ENCODE measurements at places on chromosomes 5 and 9. TPM values are rescaled to one million over a fixed set of nuclear protein-coding genes. Genes with fewer than 3 reads are reported as not detected.

DNA sequence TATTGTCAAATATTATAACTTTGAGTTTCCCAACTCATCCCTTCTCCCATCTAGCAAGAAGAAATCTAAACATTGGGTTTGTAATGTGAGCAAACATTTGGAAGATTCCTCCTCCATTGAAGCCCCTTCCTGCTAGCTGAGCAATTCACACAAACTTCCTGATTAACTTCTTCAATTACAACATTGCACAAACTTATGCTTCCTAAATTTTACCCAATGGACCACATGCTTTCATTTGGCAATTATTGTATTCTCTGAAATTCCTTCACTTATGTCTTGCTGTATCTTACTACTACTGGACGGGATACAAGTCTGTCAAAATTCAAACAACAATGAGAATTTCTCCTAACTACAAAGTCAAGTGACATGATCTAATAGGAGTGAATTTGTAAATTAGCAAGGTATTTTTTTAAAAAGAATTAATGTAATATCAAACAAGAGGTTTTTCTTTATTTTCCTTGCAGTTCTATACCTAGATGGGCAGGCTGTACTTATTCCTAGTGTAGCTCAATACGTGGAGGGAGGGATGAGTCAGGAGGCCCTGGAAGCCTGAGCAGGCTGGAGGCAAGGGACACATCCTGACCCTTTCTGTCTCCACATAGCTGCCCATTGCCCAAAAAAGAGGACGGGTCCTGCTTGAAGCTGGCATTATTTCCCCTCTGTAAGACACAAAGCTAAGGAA is 11.8 kb upstream of the IFNW1 start:
- no peak for DNase-seq
- no peaks in the 10 kb centered on the region for H3K27me3 ChIP-seq
- H3K4me3 ChIP-seq: no peak overlapping the region
- H3K4me1 ChIP-seq: no peaks in the 10 kb centered on the region
- H3K27ac ChIP-seq: no peak overlapping the region
- H3K36me3 ChIP-seq: no peaks in the 10 kb centered on the region

MOB3B gene
- total RNA-seq: 20.7 TPM

DNA sequence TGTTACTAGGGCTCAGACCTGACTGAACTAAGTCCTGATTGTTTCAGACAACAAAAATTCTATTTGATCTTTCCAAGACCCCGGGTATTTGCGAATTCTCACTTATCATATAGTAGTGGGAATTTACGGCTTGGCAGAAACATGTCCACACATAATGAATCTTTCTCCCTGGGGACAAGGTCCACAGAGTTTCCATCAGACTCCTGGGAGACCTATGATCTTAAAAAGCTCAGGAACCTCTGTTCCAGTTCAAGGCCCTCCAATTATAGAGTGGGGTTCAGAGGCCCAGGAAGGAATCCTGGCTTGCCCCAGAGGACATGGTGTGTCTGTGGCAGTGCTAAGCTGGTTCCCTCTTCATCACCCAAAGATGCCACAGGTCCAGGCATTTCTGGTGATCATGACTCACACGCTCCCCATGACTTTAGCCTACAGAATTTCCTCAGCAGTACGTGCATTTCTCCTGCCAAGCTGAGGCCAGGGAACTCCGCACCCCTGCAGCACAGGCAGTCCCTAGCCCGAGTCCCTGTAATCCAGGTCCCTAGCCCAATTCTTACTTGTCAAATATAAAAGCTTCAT is 12.6 kb downstream of the RAPGEF1 start:
- peak; percentile 56 for DNase-seq
- H3K4me1 ChIP-seq: peaks cover 85% of the 10 kb centered on the region
- H3K36me3 ChIP-seq: no peaks in the 10 kb centered on the region
- H3K27me3 ChIP-seq: no peaks in the 10 kb centered on the region
- H3K27ac ChIP-seq: peak overlapping the region; percentile 58

DNA sequence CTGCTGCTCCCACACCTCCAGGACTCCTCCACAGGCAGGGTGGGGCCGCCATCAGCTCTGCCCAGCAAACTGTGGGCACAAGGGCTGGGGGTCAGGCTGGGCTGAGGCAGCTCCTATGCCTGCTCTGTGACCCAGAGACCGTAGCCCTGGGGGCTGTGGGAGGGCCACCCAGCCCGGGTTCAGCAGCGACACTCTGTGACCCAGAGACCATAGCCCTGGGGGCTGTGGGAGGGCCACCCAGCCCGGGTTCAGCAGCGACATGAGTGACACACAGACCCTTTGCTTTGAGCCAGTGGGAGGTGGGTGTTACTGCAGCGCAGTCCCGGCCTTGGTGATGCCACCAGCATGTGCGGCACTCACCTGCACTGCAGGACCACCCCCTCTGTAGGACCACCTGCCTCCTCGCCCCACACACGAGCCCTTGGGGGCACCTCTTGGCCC is 118.9 kb upstream of the LPCAT1 start:
- peaks cover 6% of the 10 kb centered on the region for H3K4me1 ChIP-seq
- no peak overlapping the region for H3K4me3 ChIP-seq
- DNase-seq: no peak

- no peaks in the 10 kb centered on the region for H3K36me3 ChIP-seq
- H3K4me3 ChIP-seq: no peak overlapping the region
- no peaks in the 10 kb centered on the region for H3K4me1 ChIP-seq
- peak; percentile 8 for DNase-seq
- no peaks in the 10 kb centered on the region for H3K27me3 ChIP-seq
Observed at GRCh38 chr9:102461156-102461819, 533.8 kb upstream of the CYLC2 start.

MEF2C gene
- total RNA-seq: 20.5 TPM

GRCh38 chr9:112854657-112855056 is 36.0 kb downstream of the SLC46A2 start:
- peaks cover 9% of the 10 kb centered on the region for H3K4me1 ChIP-seq
- H3K27me3 ChIP-seq: no peaks in the 10 kb centered on the region
- peak overlapping the region; percentile 11 for H3K27ac ChIP-seq
- H3K4me3 ChIP-seq: no peak overlapping the region
- no peak for DNase-seq

GRCh38 chr9:4465910-4466309 is 24.4 kb upstream of the SLC1A1 start:
- no peaks in the 10 kb centered on the region for H3K36me3 ChIP-seq
- no peak overlapping the region for H3K4me3 ChIP-seq
- H3K27me3 ChIP-seq: no peaks in the 10 kb centered on the region
- no peaks in the 10 kb centered on the region for H3K4me1 ChIP-seq

TOPORS gene
- 25.1 TPM for total RNA-seq

GRCh38 chr9:126546036-126546435 is 67.7 kb upstream of the LMX1B start:
- no peak overlapping the region for H3K4me3 ChIP-seq
- no peak overlapping the region for H3K27ac ChIP-seq
- no peak for DNase-seq

DNA sequence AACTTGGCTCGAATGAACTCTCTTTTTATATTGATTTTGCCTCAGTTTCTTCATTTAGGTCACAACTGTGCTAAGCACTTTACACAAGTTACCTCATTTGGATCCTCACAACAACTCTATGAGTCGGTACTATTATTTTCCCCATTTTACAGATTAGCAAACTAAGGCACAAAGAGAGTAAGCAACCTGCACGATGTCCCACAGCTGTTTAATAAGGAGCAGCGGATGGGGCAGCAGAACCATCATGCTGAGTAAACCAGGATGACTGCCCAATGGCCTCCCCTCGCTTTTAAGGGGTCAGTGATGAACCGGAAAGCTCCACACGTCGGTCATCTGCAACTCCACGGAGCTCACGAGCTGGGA is 607 bp downstream of the PRELID2 start:
- H3K27ac ChIP-seq: peak overlapping the region; percentile 62
- no peak for DNase-seq
- H3K27me3 ChIP-seq: no peaks in the 10 kb centered on the region
- no peaks in the 10 kb centered on the region for H3K36me3 ChIP-seq
- H3K4me1 ChIP-seq: peaks cover 33% of the 10 kb centered on the region

DNA sequence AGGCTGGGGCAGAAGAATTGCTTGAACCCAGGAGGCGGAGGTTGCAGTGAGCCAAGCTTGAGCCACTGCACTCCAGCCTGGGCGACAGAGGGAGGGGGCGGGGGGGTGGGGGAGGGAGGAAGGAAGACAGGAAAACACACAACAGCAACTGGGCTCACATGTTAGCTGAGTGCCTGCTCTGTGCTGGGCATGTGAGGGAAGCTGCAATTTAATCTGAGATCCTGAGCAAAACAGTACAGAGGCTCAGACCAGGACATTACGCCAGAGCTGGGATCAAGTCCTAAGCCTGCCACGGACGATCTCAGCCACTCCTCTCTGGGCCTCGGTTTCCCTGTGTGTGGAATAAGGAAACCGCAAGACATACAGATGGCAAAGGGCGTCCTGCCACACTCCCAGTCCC is 119.1 kb downstream of the VAV2 start:
- peaks cover 28% of the 10 kb centered on the region for H3K4me1 ChIP-seq
- H3K4me3 ChIP-seq: no peak overlapping the region
- no peak for DNase-seq
- no peak overlapping the region for H3K27ac ChIP-seq
- no peaks in the 10 kb centered on the region for H3K27me3 ChIP-seq

DNA sequence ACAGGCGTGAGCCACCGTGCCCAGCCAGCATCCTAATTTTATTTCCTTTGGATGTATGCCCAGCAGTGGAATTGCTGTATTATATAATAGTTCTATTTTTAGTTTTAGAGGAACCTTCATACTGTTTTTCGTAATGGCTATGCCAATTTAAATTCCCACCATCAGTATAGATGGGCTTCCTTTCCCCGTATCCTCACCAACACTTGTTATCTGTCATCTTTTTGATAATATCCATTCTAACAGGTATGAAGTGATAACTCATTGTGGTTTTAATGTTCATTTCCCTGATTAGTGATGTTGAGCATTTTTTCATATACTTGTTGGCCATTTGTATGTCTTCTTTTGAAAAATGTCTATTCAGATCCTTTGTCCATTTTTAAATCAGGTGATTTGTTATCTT is 13.0 kb downstream of the F2R start:
- H3K4me1 ChIP-seq: no peaks in the 10 kb centered on the region
- no peak overlapping the region for H3K4me3 ChIP-seq
- H3K27ac ChIP-seq: no peak overlapping the region
- no peaks in the 10 kb centered on the region for H3K36me3 ChIP-seq
- H3K27me3 ChIP-seq: no peaks in the 10 kb centered on the region

DNA sequence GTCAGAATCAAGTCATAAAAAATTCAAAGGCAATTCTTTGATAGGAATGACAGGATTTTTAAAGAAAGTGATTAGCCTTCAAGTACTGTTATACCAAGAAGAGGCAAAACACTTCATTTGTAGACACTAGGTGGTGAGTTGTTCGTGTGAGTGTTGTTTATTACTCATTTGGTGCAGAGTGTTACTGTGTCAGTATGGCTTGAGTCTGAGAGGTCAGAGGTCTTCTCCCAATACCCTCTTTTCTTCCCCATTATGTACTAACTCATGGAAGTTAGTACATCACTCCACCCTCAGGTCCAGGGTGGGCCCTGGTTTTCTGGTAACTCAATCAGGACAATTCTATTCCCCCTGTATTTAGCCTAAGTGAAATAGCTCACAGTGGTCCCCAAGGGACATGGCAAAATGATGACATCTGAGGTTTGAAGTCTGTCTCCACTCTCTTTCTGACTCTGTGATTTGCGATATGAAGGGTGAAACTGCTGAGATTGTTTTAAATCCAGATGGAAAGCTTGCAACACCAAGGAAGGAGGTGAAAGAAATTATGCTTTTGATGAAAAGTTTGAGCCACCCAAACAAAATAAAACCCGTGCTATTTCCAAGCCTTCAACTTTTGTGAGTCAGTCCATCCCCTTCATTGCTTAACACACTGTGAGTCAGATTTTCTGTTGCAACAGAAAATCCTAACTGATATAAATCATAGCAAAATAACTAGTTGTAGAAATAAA is 56.8 kb downstream of the NUDT12 start:
- H3K27me3 ChIP-seq: no peaks in the 10 kb centered on the region
- no peaks in the 10 kb centered on the region for H3K36me3 ChIP-seq
- DNase-seq: no peak
- H3K27ac ChIP-seq: no peak overlapping the region

- peak; percentile 19 for DNase-seq
- H3K4me3 ChIP-seq: no peak overlapping the region
- peak overlapping the region; percentile 64 for H3K27ac ChIP-seq
- peaks cover 51% of the 10 kb centered on the region for H3K4me1 ChIP-seq
- H3K36me3 ChIP-seq: peaks cover 88% of the 10 kb centered on the region
Observed at GRCh38 chr9:33130961-33131789, 36.0 kb downstream of the B4GALT1 start.

BTNL8 gene
- total RNA-seq: 1.2 TPM

PRR16 gene
- 5.2 TPM for total RNA-seq

GRCh38 chr5:120779674-120780073 is 315.6 kb downstream of the PRR16 start:
- no peak overlapping the region for H3K27ac ChIP-seq
- no peak for DNase-seq
- H3K4me3 ChIP-seq: no peak overlapping the region
- H3K27me3 ChIP-seq: no peaks in the 10 kb centered on the region

PDCD1LG2 gene
- 3.0 TPM for total RNA-seq

CCL21 gene
- 92.0 TPM for total RNA-seq

DNA sequence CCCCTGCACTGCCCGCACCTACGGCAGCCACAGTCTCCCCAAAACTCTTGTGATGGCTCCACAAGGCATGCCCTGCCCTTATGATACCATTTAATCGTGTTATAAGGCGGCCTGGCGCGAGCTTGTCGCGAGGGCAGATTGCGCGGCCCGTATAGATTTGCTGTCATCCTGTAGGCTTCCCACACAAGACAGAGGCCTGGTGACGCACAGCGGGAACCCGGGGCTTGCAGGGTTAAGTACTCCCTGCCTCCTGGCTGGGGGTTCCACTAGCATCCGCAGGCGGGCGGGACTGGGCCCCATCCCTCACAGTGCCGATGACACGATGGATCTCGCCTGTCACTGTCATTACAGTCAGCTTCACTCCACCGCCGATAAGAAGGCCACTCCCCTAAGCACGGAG is 364.9 kb upstream of the IRX2 start:
- H3K27ac ChIP-seq: no peak overlapping the region
- no peaks in the 10 kb centered on the region for H3K4me1 ChIP-seq
- H3K36me3 ChIP-seq: no peaks in the 10 kb centered on the region
- peaks cover 4% of the 10 kb centered on the region for H3K27me3 ChIP-seq

- H3K4me3 ChIP-seq: no peak overlapping the region
- H3K27ac ChIP-seq: no peak overlapping the region
- no peaks in the 10 kb centered on the region for H3K27me3 ChIP-seq
- no peak for DNase-seq
- H3K4me1 ChIP-seq: no peaks in the 10 kb centered on the region
Observed at GRCh38 chr5:32539981-32540845, 45.1 kb upstream of the SUB1 start.
